ENCODE measurements at places on chromosomes 3 and 15.

DNA sequence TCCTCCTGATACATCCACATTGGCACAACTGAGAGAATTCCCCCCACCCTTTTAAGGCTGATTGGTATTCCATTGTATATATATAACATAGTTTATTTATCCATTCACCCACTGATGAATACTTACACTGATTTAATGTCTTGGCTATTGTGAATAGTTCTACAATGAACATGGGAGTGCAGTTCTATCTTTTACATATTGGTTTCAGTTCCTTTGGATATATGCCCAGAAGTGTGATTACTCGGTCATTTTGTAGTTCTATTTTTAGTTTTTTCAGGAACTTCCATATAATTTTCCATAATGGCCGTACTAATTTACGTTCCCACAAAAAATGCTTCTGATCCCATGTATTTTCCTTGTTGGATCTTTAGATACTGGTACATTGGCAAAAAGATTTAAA lies 135.3 kb downstream of the FMN1 start:
- peaks cover 12% of the 10 kb centered on the region for H3K27me3 ChIP-seq
- H3K4me1 ChIP-seq: no peaks in the 10 kb centered on the region

DNA sequence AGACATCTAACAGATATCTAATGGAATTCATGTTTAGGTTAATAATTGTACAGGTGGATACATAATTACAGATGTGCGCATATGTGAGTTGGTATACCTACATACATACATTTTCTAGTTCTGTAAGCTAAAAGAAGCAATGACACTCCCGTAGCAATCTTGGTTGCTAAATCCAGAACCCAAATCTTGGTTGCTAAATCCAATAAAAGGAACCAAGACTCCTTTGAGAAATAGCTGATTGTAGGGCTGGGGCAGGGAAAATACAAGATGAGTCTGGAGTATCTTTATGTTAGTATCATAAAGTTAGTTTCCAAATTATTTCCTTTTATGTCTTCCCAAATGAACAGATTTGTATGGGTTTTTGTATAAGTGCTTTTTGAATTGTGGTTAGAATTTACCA lies 135.2 kb downstream of the TMCC1 start:
- H3K4me1 ChIP-seq: peaks cover 6% of the 10 kb centered on the region
- peaks cover 17% of the 10 kb centered on the region for H3K36me3 ChIP-seq
- DNase-seq: no peak
- no peak overlapping the region for H3K27ac ChIP-seq
- H3K4me3 ChIP-seq: no peak overlapping the region
- H3K27me3 ChIP-seq: no peaks in the 10 kb centered on the region

DNA sequence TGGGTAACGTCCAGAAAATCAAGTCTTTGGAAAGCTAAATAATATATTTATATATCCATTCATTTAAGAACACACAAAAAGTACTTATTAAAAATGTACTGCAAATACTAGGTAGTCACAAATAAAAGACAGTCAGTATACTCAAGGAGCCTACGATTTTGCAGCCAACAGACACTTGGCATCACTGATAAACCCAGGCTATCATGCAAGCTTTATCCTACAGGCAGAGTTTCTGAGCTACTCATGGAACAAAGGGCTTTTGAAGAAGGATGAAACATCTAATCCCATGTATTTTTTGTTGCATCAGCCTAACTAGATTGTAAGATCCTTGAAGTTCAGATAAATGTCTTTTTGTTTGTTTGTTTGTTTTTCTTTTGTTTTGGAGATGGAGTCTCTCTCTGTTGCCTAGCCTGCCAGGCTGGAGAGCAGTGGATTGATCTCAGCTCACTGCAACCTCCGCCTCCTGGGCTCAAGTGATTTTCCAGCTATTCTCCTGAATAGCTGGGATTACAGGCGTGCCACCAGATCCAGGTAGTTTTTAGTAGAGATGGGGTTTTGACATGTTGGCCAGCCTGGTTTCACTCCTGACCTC lies 319.4 kb upstream of the MDFIC2 start:
- DNase-seq: no peak
- H3K4me3 ChIP-seq: no peak overlapping the region
- H3K27ac ChIP-seq: no peak overlapping the region
- no peaks in the 10 kb centered on the region for H3K4me1 ChIP-seq
- H3K36me3 ChIP-seq: no peaks in the 10 kb centered on the region
- H3K27me3 ChIP-seq: peaks cover 10% of the 10 kb centered on the region

GRCh38 chr15:58952751-58953150 lies 19.3 kb upstream of the SLTM start:
- H3K36me3 ChIP-seq: no peaks in the 10 kb centered on the region
- no peak overlapping the region for H3K4me3 ChIP-seq
- no peak overlapping the region for H3K27ac ChIP-seq

- no peak for DNase-seq
- H3K27me3 ChIP-seq: peaks cover 9% of the 10 kb centered on the region
- no peaks in the 10 kb centered on the region for H3K4me1 ChIP-seq
- no peak overlapping the region for H3K4me3 ChIP-seq
Measured at GRCh38 chr3:184423561-184423960, 43.7 kb downstream of the CHRD start.

DNA sequence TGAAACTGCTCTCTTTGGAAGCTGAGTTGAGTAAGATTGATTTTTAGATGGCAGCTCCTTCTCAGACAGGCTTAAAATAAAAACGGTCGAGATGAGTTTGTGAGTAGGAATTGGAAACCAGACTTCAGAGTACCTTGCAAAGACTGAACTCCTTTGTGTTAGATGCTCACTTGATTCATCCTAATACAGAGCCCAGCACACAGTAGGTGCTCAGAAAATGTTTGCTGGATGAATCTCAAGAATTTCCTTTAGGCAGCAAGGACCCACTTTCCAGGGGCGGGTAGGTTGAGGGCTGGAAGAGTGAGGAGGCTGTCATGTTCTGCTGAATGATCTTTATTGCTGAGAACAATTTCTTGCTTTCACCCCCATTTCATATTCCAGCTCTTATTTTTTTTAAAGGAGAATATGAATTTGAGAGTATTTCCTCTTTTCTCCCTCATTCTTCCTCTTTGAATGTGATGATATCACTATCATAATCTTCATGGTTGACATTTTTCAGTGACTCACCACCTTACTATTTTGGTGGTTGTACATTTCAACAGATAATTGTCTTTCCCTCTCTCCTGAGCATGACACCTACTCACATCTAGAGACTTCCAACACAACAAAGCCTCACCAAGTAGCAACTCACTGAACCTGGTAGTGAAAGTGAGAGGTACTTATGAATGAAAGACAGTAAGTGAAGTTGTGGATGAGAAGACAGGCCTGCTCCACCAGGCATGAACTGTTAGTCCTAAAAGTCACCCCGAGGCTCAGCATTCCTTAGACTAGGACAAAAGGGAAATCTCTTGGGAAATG lies 113.3 kb downstream of the PDCD6IP start:
- no peak overlapping the region for H3K27ac ChIP-seq
- H3K27me3 ChIP-seq: no peaks in the 10 kb centered on the region
- H3K4me1 ChIP-seq: peaks cover 8% of the 10 kb centered on the region
- H3K36me3 ChIP-seq: no peaks in the 10 kb centered on the region

GRCh38 chr3:28077572-28077971 lies 163.8 kb upstream of the CMC1 start:
- no peaks in the 10 kb centered on the region for H3K27me3 ChIP-seq
- DNase-seq: no peak
- H3K36me3 ChIP-seq: no peaks in the 10 kb centered on the region
- no peaks in the 10 kb centered on the region for H3K4me1 ChIP-seq
- H3K4me3 ChIP-seq: no peak overlapping the region

DNA sequence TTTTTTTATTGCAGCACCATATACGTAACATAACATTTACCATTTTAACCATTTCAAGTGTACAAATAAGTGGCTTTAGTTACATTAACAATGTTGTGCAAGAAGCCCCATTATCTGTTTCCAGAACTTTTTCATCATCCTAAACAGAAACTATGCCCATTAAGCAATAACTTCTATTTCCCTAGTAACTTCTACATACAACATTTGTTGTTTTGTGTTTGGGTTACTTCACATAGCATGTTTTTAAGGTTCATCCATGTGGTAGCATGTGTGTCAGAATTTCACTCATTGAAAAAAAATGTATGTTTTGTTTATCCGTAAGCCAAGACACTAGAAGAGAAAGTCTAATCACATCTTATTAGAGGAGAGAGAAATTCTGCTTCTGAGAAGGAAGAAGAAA lies 450.5 kb upstream of the PDZRN3 start:
- no peak overlapping the region for H3K27ac ChIP-seq
- H3K4me1 ChIP-seq: no peaks in the 10 kb centered on the region
- no peaks in the 10 kb centered on the region for H3K27me3 ChIP-seq
- no peaks in the 10 kb centered on the region for H3K36me3 ChIP-seq

DNA sequence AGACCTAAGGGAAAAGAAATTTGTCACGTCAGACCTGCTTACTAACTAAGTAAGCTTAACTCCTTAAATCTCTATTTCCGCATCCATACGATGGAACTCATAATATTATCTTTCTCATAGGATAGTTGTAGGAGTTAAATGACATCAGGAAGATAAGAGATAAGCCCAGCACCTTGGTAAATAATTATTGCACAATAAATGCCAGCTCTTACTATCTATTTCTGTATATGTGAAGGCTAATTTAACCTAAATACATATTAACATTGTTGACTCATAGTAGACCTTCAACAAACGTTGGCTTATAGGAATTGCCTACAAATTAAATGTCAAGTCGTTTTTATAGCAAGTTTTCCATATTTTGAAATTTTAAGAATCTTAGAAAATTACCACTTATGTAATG lies 709.0 kb downstream of the CADM2 start:
- DNase-seq: no peak
- H3K27me3 ChIP-seq: no peaks in the 10 kb centered on the region
- no peaks in the 10 kb centered on the region for H3K36me3 ChIP-seq
- no peak overlapping the region for H3K27ac ChIP-seq
- H3K4me3 ChIP-seq: no peak overlapping the region

- H3K36me3 ChIP-seq: peaks cover 5% of the 10 kb centered on the region
- H3K27me3 ChIP-seq: no peaks in the 10 kb centered on the region
- peaks cover 56% of the 10 kb centered on the region for H3K4me1 ChIP-seq
- H3K27ac ChIP-seq: peak overlapping the region; percentile 90
- peak overlapping the region; percentile 79 for H3K4me3 ChIP-seq
Measured at GRCh38 chr3:10010421-10010877, 15.8 kb upstream of the FANCD2 start.

DNA sequence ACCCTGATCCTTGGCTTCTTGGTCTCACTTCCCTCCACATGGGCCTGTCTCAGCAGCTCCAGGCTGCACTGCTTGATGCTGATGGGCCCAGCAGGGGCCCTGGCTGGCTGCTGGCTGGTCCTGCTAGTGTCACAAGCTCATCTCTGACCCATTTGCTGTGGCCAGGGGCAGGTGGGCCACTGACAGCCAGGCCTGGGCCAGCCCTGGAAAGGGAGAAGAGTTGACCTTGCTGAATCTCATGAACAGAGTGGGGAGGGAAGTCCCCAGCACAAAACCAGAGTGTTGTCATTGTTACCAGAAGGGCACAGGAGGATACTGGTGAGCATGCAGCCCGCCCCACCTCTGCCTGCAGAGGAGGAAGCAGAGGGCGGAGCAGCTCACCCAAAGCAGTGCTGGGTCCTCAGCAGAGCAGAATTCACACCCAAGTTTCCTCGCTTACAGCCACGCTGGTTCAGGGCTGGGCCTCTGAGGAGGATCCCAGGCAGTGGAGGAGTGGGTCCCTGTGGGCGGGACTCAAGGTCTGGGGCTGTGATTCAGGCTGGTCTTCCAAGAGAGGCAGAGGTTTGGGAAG lies 7.6 kb upstream of the KLF15 start:
- no peak overlapping the region for H3K4me3 ChIP-seq
- no peaks in the 10 kb centered on the region for H3K36me3 ChIP-seq
- peaks cover 63% of the 10 kb centered on the region for H3K27me3 ChIP-seq
- no peak for DNase-seq

DNA sequence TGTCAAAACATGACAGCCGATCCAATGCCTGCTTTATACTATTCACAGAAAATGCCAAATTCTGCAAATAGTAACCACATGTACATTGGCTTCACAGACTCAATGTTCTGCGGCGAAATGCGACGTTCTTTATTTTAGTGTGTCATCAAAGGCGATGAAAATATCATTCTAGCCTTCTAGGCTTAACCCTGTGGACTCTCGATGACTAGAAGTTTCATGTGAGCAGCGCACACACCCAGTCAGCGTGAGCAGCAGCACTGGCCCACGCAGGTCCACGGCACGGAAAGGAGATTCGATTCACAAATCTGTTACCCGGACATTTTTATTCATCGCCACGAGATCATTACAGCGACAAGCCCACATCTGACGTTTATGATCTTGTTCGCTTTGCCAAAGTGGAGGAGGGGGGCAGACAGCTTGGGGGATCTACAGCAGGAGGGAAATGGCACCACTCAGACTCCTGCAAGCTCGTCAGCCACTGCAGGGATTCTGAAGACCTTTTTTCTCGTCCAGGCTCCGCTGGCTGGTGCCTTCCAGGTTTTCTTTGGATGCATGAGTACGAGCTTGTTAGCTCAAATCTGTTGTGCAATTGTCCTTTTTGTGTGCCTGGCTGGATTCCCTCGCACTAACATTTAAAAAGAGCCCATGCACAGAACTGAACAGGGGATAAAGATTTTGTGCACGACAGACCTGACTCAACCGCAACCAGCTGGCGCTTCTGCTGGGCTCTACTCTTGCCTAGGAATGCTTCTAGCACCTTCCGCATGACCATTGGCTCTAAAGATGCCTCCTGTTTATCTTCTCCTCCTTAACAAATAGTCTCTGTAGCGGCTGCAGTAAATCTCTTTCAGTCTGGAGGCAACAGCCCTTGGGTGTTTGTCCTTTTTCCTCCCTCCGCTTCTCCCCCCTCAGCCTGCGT lies 938.4 kb downstream of the MCTP2 start:
- H3K27ac ChIP-seq: no peak overlapping the region
- H3K36me3 ChIP-seq: no peaks in the 10 kb centered on the region
- H3K4me1 ChIP-seq: no peaks in the 10 kb centered on the region
- H3K27me3 ChIP-seq: no peaks in the 10 kb centered on the region
- no peak for DNase-seq
- no peak overlapping the region for H3K4me3 ChIP-seq

GRCh38 chr3:157669416-157669815 lies 166.2 kb upstream of the VEPH1 start:
- H3K4me3 ChIP-seq: no peak overlapping the region
- no peak for DNase-seq
- no peaks in the 10 kb centered on the region for H3K27me3 ChIP-seq
- H3K27ac ChIP-seq: no peak overlapping the region
- H3K36me3 ChIP-seq: no peaks in the 10 kb centered on the region
- no peaks in the 10 kb centered on the region for H3K4me1 ChIP-seq

- no peaks in the 10 kb centered on the region for H3K36me3 ChIP-seq
- H3K27ac ChIP-seq: no peak overlapping the region
- no peak overlapping the region for H3K4me3 ChIP-seq
- no peak for DNase-seq
- no peaks in the 10 kb centered on the region for H3K27me3 ChIP-seq
Measured at GRCh38 chr15:56765251-56765650, 31.9 kb upstream of the ZNF280D start.

DNA sequence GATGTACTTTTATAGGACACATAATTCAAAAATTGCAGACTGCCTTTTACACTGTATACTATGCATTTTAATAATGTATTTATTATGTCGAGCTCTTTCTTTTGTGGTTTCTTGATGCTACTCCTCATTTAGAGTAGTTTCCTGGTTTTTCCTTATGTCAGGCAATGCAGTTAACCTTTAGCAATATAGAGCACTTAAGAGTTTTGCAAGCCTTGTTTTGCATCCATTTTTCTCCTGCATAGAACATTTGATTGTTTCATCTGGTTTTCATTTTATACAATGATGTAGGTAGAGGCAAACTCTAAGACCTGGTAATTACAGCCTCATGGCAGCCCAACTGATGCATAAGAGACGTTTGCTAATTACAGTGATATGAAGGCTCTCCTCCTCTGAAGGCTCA lies 86.3 kb downstream of the PDZRN3 start:
- H3K36me3 ChIP-seq: no peaks in the 10 kb centered on the region
- no peaks in the 10 kb centered on the region for H3K4me1 ChIP-seq
- no peak overlapping the region for H3K4me3 ChIP-seq

- H3K27ac ChIP-seq: no peak overlapping the region
- DNase-seq: no peak
- H3K36me3 ChIP-seq: no peaks in the 10 kb centered on the region
- no peak overlapping the region for H3K4me3 ChIP-seq
Measured at GRCh38 chr15:71548401-71548807, 261.9 kb upstream of the NR2E3 start.
